Activated CD4-positive, alpha-beta memory T cell treated with anti-CD3 and anti-CD28 coated beads for 36 hours (primary cell): ENCODE measurements at places on chromosomes 12 and 14.

DNA sequence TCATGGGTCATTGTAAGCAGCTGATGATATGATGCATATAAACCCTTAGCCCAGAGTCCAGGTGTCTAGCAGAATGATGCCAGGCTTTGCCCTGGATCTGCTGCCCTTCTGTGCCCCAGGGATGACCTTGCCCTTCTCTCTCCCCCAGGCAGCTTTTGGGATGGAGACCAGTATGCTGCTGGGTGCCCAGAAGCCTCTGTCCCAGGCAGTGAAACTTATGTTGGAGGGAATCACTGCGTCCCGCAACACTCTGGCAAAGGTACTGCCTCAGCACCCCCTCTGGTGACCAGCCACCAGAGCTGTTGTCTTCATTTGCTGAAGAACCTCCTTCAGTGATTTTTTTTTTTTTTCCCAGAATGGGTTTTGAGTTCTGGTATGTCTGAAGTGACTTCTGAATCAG is 23.3 kb downstream of the CYP46A1 start:
- H3K36me3 ChIP-seq: peaks cover 8% of the 10 kb centered on the region
- peaks cover 19% of the 10 kb centered on the region for H3K27me3 ChIP-seq
- no peaks in the 10 kb centered on the region for H3K4me1 ChIP-seq
- no peak overlapping the region for H3K4me3 ChIP-seq

DNA sequence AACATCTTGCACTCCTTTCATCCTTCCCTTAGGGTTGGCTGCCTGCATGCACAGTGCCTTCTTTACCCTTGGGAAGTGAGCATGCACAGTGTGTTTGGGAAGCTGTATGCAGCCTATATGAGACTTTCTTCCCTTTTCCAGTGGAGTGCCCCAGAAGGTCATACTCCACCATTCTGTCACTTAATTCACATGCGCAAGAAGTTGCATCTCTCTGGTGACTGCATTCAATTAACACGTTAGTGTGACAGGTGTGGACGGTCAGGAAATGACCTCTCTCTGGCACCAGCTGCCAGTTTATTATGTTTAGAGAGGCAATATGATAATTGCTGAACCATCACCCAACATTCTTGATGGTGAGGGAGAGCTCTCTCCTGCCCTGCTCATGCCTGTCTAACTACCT is 770.0 kb downstream of the FLRT2 start:
- no peak overlapping the region for H3K4me3 ChIP-seq
- no peaks in the 10 kb centered on the region for H3K27me3 ChIP-seq

DNA sequence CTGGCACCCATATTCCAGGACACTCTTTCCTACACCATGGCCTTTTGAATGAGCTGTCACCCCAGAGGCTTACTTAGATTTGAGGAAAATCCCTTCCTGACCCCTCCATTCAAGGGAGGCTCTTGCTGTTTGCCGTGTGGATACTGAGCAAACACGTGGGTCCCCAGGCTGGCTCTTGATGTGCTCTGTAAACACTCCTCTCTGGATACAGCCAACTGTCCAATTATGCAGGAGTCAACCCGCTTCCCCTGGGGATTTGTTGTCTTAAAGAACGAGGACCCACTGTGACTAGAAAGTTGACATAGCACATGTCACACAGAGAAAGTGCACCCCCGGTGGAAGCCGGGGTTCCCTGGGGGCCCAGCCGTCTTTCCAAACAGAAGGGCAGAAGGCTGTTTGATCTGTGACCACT is 75.8 kb upstream of the CEP83 start:
- no peak overlapping the region for H3K4me3 ChIP-seq
- no peak overlapping the region for H3K27ac ChIP-seq
- DNase-seq: no peak
- H3K36me3 ChIP-seq: no peaks in the 10 kb centered on the region
- H3K4me1 ChIP-seq: no peaks in the 10 kb centered on the region

- H3K27ac ChIP-seq: no peak overlapping the region
- no peaks in the 10 kb centered on the region for H3K36me3 ChIP-seq
- H3K27me3 ChIP-seq: no peaks in the 10 kb centered on the region
- no peak overlapping the region for H3K4me3 ChIP-seq
- no peak for DNase-seq
These were observed 36.3 kb downstream of the LGMN start for GRCh38 chr14:92711976-92712653.

DNA sequence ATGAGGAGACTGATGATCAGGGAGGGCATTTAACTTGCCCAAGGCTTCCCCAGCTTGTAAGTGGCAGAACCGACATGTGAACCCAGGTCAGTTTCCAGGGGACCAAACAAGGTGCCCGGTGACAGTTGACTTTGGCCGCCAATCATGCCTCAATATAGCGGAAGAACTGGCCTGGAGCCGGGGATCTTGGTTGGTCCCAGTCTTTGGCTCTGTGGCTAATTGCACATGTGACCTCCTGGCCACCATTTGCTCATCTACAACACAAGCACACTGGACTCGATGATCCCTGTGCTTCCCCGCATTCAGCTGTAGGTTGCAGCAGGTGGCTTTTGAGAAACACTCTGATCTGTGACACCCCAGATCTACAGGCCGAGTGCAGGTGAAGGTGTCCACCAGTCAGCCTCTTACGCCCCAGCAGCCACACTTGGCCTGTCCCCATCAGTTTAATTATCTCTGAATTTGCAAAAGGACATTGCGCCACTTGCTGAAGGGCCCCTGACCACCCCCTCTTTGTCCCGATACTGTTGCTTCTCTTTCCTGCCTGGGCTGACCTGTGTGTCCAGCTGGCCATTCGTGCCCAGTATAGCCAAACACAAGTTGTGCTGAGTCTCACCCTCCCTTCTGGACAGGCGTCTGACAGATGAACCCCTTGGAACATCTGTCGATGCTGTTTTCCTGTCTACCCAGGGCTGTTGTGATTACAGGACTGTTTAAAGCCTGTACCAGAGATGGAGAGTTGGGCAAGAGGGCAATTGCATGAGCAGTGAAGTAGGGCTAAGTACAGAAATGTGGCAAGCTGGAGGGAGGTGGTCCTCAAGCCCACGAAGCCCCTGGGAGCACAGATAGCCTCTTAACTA is 14.1 kb downstream of the ACACB start:
- no peak overlapping the region for H3K4me3 ChIP-seq
- H3K27me3 ChIP-seq: no peaks in the 10 kb centered on the region
- peaks cover 1% of the 10 kb centered on the region for H3K36me3 ChIP-seq
- DNase-seq: no peak

DNA sequence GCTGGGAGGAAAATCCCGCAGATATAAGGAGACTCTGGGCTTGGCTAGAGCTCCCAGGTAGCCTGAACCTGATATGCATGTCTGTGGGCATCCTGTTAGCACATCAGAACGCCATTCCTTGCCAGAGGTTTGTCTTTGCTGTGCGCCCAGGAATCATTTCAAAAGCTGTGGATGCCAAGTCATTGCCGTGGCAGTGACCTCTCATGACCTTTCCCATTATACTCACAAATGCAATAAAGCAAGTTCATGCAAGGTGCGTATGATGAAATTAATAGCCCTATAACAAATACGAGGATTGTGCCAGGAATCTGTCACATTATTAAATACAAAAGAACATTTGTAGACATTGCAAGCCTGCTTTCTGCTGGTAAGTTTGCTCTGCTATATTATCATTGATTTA is 229.1 kb upstream of the PELI2 start:
- H3K27ac ChIP-seq: no peak overlapping the region
- no peaks in the 10 kb centered on the region for H3K4me1 ChIP-seq
- H3K36me3 ChIP-seq: no peaks in the 10 kb centered on the region
- H3K4me3 ChIP-seq: no peak overlapping the region

DNA sequence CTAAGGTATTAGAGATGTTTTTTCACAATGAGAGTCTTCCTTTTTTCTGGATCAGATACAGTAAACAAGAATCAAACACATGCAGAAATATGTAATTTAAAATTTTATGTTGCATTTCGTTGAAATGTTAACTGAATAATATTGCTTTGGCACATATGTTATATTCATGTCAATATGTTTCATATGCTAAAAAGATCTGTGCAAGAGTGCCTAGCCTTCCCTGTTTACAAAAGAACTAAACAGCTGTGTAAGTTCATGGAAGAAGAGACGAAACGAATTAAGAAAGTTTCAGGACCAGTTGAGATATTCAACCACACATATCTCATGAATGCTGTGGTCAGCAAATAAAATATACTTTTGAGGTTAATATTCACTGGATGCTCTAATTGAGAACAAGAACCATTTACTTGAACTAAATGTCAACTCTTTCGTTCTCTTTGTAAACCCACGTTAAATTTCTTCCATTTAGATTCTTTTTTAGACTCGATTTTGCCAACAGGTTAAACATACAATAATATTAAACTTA is 289.5 kb downstream of the FOXG1 start:
- no peaks in the 10 kb centered on the region for H3K4me1 ChIP-seq
- H3K36me3 ChIP-seq: no peaks in the 10 kb centered on the region
- H3K27me3 ChIP-seq: no peaks in the 10 kb centered on the region
- DNase-seq: no peak

DNA sequence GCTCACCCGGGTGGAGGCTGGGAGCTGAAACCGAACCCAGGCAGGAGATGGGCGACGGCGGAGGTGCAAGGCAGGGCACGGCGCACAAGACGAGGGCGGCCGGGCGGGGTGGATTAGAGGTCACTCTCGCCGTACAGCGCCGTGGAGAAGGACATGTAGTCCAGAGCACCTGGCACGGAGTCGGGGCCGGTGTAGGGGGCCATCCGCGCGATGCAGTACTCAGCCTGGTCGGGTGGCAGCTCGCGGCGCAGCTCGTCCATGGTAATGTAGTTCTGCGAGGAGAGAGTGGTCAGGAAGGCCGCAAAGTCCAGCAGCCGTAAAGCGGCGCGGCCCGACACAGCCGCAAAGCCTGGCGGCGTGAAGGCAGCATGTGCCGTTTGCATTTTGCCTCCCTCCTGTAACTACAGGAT is 81.9 kb upstream of the ZFP36L1 start:
- no peak overlapping the region for H3K27ac ChIP-seq
- peaks cover 29% of the 10 kb centered on the region for H3K36me3 ChIP-seq
- H3K4me3 ChIP-seq: no peak overlapping the region
- DNase-seq: no peak

DNA sequence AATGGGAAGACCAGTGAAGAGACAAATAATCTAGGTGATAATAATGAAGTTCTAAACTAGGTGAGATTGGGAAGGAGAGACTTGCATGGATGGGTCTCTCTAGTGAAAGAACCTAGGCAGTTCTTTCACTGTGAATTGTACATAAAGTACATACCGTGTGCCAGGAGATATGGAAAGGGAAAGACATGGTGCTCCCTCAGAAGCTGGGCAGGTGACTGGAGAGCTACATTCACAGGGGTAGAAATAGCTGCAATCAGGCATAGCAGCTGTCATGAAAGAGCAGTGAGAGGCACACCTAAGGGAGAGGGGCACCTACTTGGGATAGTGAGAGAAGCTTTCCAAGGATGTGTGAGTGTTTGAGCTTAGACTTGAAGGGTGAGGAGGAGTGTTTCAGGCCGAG is 9.3 kb downstream of the STK38L start:
- no peak for DNase-seq
- H3K4me1 ChIP-seq: peaks cover 11% of the 10 kb centered on the region
- H3K4me3 ChIP-seq: no peak overlapping the region
- no peaks in the 10 kb centered on the region for H3K27me3 ChIP-seq
- H3K27ac ChIP-seq: no peak overlapping the region
